ENCODE measurements at places on chromosomes 12 and 14.

DNA sequence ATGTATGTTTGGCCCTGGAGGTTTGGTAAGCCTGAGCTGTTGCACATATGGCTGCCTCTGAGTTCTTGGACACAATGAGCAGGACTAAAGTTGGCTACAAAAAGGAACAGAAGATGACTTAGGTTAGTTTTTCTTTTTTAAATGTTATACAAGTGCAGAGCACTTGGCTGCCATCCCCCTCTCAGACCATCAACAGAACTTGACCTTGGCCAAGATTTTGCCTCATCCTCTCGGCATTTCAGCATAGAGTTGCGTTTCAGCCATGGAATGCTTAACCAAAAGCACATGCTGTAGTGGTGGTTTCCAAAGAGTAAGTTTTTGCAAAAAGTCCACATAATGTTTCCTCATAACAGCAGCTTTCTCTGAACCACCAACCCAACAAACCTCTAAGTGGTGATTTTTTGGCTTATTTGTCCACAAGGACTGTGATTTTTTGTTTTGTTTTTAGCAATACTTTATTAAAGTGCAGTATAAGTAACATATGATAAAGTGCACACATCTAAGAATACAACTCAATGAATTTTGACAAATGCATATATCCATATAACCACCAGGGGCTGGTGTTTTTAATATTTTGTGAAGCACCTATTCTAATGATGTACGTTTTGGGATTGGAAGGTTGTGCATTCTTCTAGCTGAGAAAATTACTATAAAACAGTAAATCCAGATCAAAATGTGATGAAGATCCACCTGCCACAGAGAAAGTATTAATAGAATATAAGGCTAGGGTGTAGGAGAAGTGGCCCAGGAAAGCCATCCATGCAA, 12.1 kb upstream of the GALNT16 start:
- DNase-seq = no peak

- no peak for DNase-seq
Measured at GRCh38 chr12:78081590-78082314, 251.1 kb downstream of the NAV3 start.

GRCh38 chr12:121812320-121812871, 8.6 kb downstream of the SETD1B start:
- DNase-seq = peak; percentile 83

DNA sequence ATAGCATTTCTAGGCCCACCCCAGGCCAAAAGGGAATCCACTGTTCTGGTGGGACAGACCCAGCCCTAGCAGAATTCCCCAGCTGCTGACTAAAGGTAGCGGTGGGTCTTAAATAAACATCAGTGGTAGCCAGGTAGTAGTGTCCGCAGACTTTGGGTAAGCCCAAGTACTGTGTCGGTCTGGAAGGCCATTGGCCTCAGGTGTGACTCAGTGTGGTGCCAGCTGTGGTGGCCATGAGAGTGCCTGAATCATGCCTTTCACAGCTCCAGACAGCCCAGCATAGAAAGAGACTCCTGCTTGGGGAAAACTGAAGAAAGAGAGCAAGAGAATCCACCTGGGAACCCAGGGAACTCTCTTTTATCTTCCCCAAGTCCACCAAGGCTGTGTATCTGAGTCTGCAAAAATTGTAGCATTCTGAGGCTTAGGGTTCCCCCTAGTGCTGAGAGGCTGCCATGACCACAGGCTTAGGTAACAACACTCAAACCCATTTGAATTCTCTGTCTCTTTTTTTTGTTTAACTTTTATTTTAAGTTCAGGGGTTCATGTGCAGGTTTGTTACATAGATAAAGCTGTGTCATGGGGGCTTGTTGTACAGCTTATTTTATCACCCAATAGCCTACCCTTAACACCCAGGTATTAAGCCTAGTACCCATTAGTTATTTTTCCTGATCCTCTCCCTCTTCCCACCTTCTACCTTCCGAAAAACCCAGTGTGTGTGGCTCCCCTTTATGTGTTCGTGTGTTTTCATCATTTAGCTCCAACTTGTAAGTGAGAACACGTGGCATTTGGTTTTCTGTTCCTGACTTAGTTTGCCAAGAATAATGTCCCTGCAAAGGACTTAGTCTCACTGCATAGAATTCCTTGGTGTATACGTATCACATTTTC, 16.7 kb upstream of the CD163L1 start:
- peak; percentile 85 for DNase-seq

DNA sequence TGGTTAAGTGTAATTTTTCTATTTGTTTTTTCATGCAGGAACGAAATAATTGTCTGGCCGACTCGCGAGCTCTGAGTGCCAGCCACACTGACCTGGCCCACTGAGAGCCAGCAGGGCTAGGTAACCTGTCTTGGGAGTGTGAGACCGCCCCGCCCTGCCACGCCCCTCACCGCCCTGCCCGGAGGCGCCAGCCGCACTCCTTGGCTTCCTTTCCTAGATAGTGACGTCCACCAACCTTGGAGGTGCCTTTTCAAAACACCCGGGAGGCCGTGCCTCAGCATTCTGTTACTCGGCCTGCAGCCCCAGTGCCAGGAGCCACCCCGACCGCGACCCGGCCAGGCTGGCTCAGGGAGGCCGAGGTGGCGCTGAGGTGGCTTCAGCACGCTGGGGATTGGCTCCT, 21.7 kb downstream of the XRCC3 start:
- DNase-seq = no peak

GRCh38 chr12:121190523-121191031, 19.4 kb upstream of the P2RX4 start:
- no peak for DNase-seq

DNA sequence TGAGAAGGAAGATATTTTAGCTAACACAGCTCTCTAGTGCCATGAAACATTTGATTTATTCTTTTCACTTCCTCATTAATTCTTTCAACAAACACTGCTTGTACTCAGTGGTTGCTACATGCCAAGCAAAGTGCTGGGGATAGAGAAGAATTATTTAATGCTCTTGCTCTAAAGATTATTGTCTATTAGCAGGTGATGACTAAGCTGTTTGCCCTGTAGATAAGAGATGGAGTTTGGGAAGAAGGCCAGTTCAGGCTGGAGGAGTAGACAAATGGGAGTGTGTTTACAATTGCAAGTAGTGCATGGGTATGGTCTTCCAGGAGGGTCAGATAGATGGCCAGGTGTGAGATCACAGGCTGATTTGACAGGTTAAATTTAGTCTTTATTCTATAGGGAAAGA, 99.8 kb upstream of the SEL1L start:
- no peak for DNase-seq

DNA sequence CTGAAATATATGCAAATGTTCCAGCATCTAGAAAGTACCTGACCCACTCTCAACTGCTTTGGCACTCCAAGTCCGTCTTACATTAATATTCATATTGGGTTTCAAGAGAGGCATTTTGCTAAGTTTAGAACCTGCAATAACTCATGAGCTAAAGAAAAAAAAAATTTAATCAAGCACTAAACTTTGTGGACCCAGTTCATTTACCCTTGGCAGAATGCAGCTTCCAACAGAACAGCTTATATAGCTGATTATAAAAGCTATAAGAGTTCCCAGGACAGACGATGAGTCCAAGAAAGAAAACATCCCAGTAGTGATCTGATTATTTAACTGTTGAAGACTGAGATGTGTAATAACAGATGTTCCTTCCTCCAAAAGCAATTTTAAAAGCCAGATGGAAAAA, 592.0 kb downstream of the KCNH5 start:
- no peak for DNase-seq

DNA sequence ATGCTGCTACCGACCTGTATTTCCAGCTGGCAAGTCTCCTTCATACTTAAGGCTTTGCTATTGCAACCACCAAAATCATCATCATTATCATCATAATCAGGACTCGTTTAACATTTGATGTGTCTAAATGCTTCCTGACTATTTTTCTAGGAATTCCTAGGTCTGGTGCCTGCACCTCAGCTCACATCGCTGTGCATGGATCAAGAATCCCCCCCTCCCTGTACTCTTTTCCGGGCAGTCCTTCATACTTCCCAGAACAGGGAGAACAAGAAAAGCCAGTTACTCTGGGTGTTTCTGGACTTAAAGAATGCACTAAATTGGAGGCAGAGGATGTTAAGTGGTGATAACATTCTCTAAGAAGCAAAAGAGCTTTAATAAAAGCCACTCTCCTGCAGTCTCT, 9.4 kb downstream of the ERP27 start:
- DNase-seq = no peak

GRCh38 chr14:96581902-96582301, 79.7 kb downstream of the PAPOLA start:
- DNase-seq = peak; percentile 49

- DNase-seq = no peak
Measured at GRCh38 chr14:103552011-103552845, 10.2 kb downstream of the BAG5 start.

GRCh38 chr12:44627387-44628166, 248.5 kb downstream of the NELL2 start:
- no peak for DNase-seq

GRCh38 chr12:12482959-12483358, 79.7 kb downstream of the DUSP16 start:
- DNase-seq = no peak

GRCh38 chr12:23099104-23099503, 474.1 kb downstream of the ETNK1 start:
- DNase-seq = no peak

DNA sequence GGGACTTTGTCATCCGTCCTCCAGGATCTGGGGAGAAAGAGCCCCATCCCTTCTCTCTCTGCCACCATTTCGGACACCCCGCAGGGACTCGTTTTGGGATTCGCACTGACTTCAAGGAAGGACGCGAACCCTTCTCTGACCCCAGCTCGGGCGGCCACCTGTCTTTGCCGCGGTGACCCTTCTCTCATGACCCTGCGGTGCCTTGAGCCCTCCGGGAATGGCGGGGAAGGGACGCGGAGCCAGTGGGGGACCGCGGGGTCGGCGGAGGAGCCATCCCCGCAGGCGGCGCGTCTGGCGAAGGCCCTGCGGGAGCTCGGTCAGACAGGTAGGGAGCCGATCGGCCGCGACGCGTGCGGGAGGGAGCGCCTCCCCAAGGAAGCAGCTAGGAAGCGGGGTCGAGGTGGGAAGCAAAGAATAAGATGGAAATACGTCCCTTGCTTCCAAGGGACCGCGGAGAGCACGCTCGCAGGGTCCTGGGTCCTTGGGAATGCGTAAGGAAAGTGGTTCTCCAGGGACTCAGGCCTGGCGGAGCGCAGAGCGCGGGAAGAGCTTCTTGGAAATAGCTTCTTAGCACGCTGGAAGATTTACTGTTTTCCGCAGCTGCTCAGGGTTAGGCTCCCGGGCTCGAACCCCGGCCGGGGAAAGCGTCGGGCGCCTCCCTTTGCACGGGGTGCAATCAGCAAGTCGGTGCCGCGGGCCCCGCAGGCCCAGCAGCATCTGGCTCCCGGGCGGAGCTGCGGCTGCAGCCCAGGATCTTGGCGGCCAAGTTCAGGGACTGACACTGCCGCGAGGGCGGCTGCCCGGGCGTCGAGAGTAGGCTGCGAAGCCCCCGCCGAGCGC, 457 bp downstream of the SOCS2 start:
- peak; percentile 78 for DNase-seq

DNA sequence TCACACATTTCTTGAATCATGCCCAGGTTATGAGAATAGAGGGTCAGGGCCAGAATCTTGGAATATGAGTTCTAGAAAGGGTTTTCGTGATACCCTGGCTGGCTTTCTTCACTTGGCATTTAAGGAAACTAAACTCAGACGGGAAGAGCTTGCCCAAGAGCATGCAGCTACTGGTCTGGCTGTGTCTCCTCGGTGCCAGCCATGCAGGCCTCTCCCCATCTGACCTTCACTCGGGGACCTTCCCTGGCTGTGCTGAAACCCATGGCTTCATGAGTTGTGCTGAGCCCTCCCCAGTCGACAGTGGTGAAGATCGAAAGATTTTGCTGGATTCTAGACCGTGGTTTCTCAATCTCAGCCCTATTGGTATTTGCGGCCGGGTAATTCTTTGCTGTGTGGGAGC, 38.0 kb downstream of the FOXN3 start:
- no peak for DNase-seq

- DNase-seq = no peak
Measured at GRCh38 chr12:114835031-114835430, 151.1 kb upstream of the TBX3 start.

DNA sequence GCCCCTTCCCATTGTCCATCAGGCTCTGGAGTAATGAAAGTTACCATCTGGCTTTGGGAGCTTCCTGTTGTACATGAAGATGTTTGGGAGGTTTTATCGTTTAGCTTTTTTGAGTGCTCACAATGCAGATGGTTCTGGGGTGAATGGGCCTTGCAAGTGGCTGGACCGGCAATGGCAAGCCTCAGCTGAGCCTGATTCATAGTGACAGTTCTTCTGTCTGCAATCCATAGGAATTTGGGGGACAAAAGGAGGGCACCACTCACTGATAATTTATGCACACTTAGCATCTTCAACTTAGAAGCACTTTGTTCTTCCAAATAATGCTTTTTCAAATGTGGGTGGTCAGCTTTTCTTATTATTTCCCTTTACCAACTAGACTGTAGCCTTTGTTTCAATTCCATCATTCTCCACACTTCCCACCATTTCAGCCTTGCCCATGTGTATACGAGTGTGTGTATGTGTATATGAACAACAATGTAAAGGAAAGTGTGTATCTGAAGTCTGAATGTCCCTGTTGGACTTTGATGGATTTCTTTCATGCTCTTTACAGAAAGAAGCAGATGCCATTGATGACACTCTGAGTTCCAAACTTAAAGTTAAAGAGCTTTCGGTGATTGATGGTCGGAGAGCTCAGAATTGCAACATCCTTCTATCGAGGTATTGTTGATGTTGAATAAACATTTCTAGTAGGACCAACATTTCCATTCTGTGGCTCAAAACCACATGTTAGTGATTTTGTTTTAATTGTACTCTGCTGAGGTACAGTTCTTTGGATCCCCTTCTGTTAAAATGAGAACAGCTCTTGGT, 125.5 kb downstream of the GPR135 start:
- DNase-seq = no peak

GRCh38 chr14:43745746-43746145, 761.3 kb downstream of the FSCB start:
- no peak for DNase-seq

DNA sequence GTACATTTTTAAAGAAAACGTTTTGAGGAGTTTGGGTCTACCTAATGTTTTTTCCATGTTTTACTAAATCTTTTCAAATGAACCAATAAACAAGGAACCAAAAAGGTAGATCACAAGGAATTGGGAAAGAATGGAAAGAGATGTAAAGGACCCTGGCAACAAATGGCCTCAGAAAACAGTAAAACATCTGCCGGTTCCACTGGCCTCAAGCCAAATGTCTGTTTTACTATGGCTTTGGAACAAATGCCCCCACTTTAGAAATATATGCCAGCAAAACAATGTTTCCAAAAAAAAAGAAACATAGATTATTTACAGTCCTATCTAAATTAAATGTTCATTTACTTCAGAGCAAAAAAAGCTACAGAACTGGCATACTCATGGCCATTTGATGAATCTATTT, 3.0 kb downstream of the TRMT5 start:
- no peak for DNase-seq

DNA sequence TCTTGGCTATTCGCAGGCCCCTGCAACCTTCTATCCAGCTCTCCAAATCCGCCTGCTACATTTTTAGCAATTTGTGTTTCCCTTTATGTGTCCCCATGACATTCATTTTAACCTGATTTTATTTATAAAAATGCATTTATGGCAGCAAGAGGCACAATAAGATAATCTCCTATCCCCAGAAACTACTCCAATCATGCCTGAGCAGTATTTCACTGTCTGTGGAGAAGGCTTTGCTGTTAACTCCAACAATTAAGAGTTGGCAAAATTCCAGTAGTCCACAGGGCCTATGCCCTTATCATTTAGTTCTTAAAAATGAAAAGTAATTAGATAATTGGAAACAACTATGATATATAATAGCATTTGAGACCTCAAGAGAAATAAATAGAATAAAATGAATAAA, 462.4 kb downstream of the TRHDE start:
- DNase-seq = no peak

- DNase-seq = no peak
Measured at GRCh38 chr12:42686514-42687172, 97.1 kb upstream of the PRICKLE1 start.

GRCh38 chr12:91887957-91888356, 257.7 kb downstream of the BTG1 start:
- DNase-seq = no peak
